Stimulated activated CD8-positive, alpha-beta memory T cell treated with anti-CD3 and anti-CD28 coated beads, Interleukin-4, amount 100 ng/mL, for 48 hours (primary cell): ENCODE measurements at places on chromosomes 6 and 20.

DNA sequence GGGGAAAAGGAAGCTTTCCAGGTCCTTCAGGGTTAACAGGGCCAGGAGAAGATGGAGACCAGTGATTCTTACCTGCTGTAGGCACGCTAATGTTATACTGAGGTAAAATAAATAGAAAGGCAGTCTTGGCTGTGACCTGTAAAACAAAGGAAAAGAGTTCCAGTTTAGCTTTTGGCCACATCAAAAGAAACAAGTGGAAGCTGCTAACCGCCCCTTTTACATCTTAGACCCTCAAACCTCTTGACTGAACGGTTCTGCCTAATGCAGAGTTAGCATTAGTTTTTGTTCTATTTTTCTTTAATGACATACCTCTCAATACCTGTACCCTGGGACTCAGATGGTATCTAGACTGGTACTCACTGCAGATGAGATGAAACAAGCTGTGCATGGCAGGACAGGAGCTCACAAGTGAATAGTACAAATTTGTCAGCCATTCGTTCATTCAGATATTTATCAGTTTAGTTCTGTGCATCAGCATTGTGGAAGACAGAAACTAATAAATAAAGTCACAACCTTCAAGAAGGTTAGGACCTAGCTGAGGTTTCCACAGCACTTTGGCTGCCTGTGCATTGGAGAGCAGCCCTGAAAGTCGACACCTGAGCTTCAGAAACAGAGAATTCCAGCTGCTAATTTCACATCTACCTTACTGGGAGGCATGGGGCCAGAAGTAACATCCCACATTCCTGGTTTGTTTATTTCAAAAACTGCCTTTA, 41.0 kb downstream of the TRAM2 start:
- no peak for DNase-seq

GRCh38 chr6:32977272-32977952, 9.0 kb downstream of the BRD2 start:
- DNase-seq: no peak

DNA sequence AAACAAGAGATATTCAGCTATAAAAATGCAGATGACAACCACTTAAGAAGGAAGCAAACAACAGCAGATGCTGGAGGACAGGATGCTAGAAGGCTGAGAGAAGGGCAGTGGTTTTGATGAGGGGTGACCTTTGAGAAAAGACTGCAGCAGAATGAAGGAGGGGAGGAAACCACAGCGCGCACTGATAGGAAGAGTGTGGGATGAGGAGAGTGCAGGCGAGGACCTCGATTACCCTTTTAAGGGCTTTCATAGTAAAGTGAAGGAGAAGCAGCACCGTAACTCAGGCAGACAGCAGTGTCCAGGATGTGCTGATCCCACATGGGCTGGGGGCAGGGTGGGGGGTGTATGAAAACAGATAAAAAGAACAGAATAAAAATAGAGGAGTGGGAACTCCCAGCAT, 19.2 kb downstream of the ZBTB2 start:
- DNase-seq: no peak

DNA sequence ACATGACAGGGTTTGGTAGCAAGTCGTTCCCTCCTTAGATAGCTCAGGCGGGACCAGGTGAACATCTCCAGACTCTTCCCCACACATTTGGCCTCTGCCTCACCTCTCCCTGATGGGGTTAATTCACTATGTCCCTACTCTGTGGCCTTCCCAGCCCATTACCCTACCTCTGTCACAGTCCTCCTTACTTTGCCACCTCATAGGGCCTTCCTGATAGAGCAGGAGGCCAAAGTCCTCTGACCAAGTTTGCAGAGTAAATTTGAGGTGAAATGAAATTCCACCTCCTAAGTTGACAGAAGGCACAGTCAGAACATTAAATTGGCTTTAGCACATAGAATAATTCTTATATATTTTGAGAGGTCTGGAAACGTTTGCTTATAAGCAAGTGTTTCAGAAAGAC, 53.1 kb upstream of the ARMC2 start:
- DNase-seq: no peak

DNA sequence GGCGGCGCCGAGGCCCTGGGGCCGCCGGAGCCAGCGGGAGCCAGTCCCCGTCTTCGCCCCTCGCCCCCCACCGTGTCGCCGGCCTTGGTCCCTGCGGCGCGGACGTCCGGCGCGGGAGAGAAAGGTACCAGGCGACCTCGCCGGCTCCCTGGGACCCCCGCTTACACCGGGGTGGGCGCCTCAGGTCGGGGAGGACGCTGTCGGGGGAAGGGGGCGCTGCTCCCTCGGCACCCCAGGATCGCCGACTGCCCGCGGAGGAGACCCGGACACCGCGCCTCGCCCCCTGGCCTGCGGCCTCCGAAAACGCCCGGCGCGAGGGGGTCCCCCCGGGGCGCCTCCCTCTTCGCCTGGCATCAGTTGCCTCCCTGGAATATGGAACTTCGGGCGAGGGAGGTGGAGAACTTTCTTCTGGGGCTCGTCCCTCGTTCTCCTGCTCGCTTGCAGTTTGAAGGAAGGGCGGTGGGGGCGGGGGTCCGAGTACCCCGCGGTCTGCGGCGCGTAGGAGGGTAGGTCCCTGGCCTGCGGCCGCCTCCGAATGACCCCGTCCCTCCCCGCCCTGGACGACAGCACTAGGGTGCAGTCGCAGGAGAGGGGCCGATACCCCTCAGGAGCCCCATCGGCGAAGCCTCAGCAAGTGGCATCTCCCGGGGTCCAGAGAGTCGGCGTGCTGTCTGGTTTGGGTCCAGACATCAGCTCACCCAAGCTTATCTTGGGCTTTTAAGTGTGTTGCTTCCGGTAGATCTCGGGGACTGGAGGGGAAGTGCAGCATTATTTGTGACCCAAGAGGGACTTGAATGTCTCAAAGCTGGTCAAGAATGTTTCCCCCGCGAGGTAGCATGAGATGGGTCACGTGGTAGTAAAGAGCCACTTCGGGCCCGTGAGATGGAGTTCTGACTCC, 549 bp downstream of the ANKRD6 start:
- DNase-seq: peak; percentile 43

- DNase-seq: no peak
These were observed 15.4 kb upstream of the TRIB3 start for GRCh38 chr20:364905-365794.

DNA sequence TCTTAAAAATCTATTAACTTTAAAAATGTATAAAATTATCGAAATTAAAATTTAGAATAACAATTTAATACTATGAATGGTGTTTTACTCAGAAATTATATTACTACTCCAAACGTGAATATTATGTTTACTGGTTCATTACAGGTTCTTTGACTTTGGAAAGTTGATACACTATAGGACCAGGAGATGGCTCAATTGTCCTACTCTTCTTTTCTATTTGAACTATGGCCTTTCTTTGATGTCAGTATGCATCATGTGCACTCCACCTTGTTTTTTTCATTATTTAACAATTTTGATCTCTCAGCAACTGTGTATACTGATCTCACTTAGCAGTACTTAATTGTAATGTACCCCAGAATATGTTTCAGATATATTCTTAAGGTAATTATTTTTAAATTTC, 391.5 kb upstream of the MANEA start:
- DNase-seq: no peak

DNA sequence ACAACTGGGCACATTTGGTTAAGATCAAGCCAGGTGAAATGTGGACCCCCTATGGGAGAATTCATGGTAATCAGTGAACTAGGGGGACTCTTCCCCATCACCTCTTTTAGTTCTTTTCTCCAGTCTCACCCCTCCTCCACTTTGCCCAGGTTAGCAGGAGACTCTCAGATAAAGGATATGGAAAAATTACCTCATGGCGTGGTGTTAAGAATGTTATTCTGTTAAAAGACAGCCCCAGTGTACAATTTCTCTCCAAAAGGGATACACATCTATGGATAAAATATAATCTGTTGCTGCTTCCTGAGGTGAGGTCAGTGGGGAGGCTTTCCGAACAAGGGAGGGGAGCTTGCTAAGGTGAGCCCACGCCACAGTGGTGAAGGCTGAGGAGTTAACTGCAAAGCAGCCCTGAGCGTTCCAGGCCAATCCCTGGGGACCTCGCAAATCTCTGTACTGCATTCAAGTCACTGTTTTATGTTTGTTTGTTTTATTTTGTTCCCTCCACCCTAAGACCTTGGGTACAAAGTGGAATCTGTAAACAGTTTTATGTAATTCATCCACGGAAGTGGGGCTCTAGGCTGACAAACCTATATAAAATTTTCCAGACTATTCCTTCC, 52.0 kb downstream of the ADGRF1 start:
- no peak for DNase-seq

DNA sequence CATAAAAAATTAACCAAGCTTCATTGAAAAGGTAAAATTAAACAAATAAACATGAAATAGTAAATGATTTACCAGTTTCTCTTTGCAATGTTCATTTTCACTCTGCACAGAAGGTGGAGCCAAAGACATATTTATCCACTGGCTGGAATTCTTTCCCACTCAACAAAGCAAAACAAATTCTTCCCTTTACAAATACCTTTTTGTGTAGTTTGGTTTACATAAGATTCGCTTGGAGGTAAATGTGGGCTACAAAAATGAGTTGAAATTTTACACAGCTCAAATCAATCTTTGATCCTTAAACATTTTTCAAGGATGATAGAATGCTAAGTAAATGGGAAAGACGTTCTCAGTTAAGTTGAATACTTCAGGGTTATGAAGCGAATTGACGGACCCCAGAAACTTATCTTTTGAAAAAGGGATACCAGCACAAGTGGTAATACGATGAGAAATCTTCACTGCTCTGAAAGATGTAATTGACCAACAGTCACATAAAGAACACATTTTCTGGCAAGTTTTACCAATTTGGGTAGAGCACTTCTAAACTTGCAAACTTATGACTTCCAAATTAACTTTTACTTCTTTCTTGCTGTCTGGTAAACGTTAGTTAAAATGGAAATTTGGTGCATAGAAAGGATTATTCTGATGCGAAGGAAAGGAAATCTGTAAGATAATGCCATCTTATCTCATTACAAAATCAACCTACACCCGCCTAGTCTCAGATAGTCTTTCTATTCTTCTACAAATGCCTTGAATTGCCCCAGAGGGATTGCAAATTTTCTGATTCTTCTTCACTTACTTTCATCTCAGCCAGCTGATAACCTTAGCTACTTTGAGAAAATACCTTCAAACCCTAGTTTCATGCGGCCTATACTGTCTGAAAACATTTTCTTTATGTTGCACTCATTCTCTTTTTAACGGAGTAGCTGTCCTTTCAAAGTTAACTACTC, 4.7 kb upstream of the GJA1 start:
- DNase-seq: no peak

DNA sequence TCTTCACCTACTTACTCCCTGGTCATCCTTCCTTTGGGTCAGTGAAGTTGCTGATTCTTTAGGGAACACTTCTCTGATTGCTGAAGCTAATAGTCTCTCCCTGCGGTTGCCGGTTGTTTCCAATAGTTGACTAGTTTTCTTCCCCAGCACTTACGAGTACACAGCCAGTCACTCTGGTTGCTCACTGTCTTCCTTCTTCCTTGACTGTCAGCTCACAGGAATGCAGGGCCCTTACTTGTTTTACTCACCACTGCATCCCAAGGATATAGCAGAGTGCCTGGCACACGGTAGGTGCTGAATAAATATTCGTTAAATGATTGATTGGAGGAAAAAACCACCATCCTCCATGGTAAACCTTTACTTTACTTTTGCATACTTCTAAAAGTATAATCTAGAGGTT, 345.0 kb downstream of the QKI start:
- DNase-seq: no peak

- no peak for DNase-seq
These were observed 215.0 kb downstream of the ARID1B start for GRCh38 chr6:156992020-156992804.

- DNase-seq: no peak
These were observed 50.1 kb downstream of the MARCKS start for GRCh38 chr6:113907102-113907815.

DNA sequence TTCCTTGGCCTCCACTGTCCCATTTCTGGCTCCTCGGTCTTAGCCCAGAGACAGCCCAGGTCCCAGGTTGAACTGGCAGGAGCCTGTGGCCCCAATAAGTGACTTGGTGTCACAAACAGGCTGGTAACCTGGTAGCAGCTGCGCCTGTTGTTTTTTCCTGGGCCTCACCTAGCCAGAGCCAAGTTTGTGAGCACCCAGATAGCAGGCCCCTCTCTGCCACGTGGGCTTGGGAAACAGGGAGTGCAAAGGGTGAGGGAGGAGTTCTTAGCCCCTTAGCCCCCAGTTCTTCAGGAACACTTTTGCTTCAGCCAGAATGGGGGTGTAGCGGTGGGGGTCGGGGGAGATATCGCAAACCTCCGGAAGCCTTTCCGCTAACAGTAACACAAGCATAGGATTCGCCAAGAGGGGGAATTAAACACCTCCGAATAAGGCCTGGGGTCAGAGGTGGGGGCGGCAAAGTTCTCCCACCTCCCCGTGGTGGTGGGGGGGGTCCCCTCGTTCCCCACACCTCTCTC, 760 bp downstream of the C6orf132 start:
- no peak for DNase-seq

DNA sequence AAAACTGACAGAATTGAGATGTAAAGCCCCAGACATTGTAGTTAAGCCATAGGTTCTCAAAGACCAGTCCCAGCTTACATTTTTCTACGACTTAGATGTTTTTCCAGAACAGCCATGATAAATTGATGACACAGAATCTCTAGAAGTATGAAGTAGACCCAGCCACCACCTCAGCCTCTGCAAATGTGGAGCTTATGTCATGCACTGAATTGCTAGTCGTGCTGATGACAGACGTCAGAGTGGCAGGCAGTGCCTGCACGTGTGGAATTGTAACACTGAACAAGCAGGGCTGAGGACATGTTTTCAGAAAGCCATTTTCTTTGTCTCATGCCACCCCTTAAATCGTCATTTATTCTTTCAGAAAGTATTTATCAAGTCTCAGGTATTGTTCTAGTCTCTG, 72.4 kb upstream of the TMEM181 start:
- no peak for DNase-seq

DNA sequence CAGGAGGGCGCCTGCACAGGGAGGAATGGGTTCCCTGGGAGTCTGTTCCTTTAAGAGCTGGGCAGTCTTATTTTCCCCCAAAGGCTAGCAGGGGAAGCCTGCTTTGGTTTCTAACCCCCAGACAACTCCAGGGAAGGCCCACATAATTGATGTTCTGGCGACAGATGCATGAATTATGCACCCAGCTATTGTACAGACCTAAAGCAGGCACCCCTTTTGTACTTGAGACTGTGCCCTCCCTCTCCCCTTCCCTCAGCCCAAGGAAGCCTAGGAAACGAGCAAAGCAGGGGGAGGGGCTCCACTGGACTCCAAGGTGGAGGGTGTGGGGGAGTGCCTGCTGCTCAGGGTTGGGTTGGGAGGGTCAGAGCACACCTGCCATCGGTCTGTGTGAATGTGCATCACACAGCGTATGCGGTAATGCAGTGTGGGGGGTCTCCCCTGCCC, 102.1 kb downstream of the KCNB1 start:
- DNase-seq: no peak

- DNase-seq: no peak
These were observed 77.2 kb downstream of the TMEM242 start for GRCh38 chr6:157246048-157246630.

GRCh38 chr6:111423055-111423633, 59.9 kb downstream of the REV3L start:
- no peak for DNase-seq

DNA sequence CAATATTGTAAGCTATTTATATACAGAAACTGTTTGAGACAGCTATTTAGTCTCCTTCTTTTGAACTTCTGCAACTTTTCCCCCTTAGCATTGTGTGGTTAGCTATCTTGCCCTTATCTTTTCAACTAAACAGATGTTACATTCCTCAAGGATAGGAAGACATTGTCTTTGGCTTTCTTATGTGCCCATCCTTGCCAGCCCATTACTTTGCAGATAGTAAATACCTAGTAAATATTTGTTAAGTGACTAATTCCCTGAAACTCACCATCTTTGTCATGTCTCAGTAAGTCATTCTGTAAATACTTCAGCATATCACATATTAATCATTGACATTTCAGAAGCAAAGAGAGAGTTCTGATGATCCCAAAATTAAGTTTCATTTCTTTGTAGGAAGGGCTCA, 69.1 kb upstream of the FLRT3 start:
- DNase-seq: no peak
